Head of caudate nucleus (tissue), 42 donors: ENCODE measurements at places on chromosomes 4 and X.

GRCh38 chr4:176709417-176709816 lies 83.3 kb downstream of the VEGFC start:
- DNase-seq, result no peak

DNA sequence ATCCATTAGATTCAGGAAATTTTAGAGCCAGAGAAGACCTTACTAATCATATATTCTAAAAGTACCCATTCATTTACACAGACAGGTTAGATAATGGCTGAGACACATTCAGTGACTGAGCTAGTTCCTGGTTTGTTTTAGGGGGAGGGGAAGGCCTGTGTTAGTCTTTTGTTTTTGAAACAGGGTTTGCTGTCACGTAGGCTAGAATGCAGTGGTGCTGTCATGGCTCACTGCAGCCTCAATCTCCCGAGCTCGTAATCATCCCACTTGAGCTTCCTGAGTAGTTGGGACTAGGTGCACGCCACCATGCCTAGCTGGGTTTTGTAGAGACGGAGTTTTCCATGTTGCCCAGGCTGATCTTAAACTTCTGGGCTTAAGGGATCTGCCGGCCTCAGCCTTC lies 10.1 kb downstream of the RBPJ start:
- no peak for DNase-seq

DNA sequence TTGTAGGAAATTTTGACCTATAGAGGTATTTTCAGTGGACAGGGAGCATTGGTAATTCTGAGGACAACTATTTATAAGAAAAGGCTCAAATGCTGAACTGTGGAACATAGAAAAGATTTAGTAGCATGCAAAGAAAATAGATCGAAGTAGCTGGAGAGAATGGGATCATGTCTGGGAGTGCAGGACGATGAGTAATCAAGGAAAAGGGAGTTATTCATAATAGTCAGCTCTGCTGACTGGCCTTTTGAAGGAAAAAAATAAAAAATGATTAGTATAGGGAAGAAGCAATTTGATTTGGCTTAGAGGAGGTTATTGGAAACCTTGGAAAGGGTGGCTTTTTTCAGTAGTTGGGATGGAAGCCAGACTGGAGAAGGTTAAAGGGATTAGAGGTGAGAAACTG lies 22.9 kb upstream of the ANK2 start:
- no peak for DNase-seq

GRCh38 chrX:47278691-47279090 lies 45.9 kb downstream of the USP11 start:
- DNase-seq, result no peak

DNA sequence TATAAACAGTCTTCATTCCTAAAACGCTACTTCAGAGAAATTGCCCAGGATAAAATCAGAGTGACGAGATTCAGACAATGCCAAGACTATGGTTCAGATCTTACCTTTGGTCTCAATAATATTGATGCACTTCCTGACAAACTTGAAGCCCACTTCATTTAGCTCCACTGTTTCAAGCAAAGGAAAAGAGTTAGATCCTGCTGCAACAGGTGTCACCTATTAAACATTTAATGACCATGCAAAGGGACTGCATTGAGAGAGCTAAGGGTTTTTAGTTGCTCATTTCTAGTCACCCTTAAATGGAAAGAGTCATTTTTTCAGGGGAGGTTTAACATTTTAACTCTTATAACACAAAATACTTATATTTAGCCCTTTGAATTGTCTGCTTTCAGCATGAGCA lies 239.5 kb downstream of the OPHN1 start:
- no peak for DNase-seq

- no peak for DNase-seq
Measured at GRCh38 chr4:124329134-124329533, 383.4 kb downstream of the ANKRD50 start.

GRCh38 chrX:111854556-111855490 lies 21.2 kb upstream of the TRPC5OS start:
- no peak for DNase-seq

DNA sequence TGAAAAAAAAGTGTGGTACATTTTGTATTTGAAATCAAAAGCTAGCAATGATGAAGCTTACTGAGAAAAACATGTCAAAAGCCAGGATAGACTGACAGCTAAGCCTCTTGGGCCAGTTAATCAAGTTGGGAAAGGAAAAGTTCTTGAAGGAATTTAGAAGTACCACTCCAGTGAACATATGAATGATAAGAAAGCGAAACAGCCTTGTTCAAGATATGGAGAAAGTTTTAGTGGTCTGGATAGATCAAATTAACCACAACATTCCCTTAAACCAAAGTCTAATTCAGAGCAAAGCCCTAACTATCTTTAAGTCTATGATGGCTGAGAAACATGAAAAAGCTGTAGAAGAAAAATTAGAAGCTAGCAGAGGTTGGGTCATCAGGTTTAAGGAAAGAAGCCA lies 268.3 kb downstream of the PDHA2 start:
- no peak for DNase-seq

DNA sequence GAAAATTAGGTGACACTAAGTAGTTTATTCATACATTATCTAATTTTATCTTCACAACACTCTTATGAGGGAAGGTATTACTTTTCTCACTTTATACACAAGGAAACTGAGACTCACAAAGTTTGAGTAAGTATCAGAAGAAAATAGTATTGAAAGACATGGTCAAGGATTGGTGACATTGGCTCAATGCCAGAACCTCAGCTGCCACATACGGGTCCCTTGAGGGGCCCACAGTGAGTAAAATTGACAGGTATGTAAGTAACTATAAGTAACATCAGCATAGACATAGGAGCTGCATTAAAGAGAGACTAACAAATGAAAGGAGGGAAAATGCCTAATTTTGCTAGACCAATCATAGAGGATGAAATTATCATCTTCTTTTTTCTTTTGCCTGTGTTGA lies 134.1 kb downstream of the COX18 start:
- no peak for DNase-seq

GRCh38 chrX:134172588-134173259 lies 64.3 kb upstream of the CCDC160 start:
- DNase-seq, result peak; percentile 66

GRCh38 chr4:86498863-86499166 lies 95.3 kb upstream of the PTPN13 start:
- DNase-seq, result no peak

- DNase-seq, result no peak
Measured at GRCh38 chrX:13201605-13202219, 118.1 kb downstream of the ATXN3L start.
